RWPE1 (cell line): ENCODE measurements at places on chromosomes 2 and 18.
A peak's percentile ranks its signal among the peaks of the same experiment; 100 is the strongest.

- DNase-seq, result no peak
These were observed 411.1 kb downstream of the NRXN1 start for GRCh38 chr2:50620783-50621182.

DNA sequence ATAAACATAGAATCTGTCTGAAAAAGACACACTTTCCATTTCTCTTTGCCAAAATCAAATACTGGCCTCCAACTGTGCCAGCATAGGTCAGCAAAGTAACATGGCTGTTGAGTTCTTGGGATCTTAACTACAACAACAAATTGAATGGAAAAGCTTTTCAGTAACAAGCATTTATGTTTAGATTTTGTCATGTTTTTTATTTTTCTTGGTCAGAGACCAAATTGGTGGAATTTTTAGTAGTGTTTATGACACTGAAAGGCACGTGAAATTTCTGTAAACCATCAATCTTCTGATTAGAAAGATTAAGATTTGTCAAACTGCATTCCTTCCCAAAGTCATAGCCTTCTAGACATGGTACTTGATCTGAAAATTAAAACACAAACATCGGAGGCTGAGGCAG is 77.6 kb downstream of the PDE1A start:
- DNase-seq, result no peak

GRCh38 chr2:241967467-241968144 is 98.1 kb downstream of the RTP5 start:
- DNase-seq, result no peak

DNA sequence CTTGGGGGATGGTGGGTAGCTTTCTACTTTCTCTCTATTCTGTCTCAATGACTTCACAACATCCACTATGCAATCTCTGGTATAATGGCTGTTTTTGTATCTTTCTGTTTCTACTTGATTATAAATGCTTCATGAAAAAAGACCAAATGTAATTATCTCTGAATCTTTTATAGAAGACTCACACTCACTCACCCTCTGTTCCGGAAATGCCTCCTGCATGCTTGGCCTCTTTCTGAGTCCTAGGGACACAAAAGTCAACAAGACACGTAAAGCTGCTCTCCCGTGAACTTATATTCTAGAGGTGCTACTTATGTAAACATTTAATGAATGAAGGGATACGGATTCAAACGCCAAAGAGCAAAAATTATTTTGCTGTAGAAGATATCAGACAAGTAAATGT is 502.2 kb upstream of the SOX11 start:
- DNase-seq, result no peak

DNA sequence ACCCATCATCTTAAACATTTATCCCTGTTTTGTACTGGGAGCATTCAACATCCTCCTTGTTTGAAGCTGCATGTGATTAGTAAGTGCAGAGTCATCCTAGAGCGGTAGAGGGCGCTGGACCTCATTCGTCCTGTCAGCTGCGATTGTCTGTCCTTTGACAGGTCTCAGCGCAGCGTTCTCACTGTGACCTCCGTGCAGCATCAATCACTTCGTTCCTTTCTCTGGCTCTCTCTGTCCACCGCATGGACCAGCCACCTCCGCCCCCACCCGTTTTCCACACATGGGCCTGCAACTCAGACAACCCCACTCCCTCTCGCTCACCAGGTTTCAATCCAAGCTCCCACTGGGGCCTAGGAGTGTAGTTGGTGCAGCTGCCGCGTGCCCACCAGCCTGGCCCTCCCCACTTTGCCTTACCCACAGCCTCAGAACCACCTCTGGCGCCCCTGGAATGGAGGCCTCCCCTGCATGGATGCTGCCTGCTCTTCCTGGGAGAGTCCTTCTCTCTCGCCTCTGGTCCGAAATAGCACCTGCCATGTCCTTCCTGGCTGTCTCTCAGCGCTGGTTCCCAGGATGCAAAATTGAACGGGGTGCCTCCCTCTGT is 90.5 kb downstream of the NDUFA10 start:
- DNase-seq, result peak; percentile 29

DNA sequence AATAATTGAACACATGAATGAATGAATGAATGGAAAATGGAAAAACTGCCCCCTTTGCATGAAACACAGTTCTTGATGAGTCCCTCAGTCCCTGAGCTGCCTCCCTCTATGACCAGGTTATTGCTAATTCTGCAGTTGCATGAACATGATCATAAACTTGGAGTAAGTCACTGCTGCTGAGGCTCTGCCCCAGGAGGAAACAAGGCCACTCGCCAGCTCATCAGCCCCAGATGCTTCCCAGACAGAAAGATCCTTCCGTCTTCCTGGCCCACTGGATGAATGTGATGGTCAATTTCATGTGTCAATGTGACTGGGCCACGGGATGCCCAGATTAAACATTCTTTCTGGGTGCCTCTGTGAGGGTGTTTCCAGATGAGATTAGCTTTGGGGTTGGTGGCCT is 16.4 kb downstream of the GPR45 start:
- DNase-seq, result no peak

DNA sequence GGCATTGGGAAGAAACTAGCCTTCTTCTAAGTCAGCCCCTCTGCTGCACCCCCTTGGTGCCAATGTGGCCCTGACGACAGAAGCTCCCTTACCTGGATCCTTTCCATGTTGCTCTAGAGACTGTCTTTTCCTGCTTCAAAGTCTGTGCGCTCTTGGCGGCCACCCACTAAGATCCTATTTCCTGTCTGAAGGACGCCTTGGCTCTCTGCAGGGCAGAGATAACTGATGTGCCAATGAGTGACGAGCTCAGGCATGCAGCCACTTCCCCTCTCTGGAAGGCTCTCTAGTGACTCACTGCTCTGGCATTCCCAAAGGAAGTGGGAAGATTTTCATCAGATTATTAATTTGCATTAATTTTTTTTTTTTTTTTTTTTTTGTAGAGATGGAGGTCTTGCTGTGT is 273.5 kb downstream of the CDH20 start:
- DNase-seq, result peak; percentile 88

GRCh38 chr2:96103187-96103601 is 13.2 kb downstream of the ADRA2B start:
- DNase-seq, result no peak

DNA sequence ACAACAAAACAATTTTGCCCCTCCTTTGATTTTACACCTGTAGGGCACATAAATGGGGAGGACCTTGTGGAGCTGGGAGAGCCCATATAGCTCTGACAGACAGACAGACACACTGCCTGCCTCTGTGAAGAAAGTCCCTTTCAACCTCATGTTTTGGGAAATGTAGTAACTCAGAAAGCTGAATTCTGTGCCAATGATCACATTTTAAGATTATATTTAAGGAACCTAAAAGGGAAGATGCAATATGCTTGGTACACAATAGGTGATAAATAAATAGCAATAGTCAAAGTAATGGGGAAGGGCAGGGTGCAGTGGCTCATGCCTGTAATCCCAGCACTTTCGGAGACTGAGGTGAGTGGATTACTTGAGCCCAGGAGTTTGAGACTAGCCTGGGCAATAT is 446.4 kb upstream of the ID2 start:
- no peak for DNase-seq

DNA sequence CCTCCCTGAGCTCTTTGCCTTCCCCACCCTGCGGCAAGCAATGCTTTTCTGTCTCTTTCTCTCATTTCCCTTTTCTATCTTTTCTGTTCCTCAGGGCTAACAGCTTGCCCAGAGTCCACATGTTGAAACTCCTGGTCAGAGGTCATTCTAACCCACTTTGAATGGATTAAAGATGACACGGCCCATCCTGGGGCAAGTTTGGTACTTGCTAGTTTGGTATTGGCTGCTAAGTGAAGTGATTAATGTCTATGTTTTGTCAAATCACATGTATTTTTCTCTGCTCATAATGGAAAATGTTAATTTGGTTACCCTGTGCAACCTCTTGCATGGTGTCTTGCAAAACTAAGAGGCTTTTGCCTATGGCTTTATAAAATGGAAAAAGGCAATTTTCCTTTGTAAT is 960.2 kb downstream of the CNTNAP5 start:
- peak; percentile 13 for DNase-seq

DNA sequence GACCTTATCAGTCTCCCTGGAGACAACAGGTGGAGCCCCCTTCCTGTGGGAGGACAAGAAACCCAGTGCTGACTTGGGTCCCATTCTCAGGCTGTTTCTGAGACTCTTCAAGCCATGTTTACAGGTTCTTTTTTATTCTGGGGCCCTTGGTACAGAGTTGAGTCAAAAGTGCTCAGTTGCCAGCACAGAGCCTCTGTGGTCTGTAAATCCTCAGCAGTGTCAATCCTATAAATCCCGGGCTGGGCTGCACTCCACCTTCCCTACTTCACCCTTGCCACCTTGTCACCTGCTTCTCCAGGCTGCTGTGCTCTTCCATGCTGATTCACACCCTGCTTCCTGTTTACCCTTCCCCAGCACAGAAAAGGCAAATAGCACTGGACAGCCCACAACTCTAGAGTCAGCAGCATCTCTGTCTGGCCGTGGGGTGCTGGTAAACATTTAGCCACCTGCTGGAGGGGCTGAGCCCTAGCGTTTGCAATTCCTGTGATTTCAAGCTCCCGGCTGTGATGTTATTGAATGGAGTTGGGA is 74.7 kb downstream of the TNFRSF11A start:
- no peak for DNase-seq

DNA sequence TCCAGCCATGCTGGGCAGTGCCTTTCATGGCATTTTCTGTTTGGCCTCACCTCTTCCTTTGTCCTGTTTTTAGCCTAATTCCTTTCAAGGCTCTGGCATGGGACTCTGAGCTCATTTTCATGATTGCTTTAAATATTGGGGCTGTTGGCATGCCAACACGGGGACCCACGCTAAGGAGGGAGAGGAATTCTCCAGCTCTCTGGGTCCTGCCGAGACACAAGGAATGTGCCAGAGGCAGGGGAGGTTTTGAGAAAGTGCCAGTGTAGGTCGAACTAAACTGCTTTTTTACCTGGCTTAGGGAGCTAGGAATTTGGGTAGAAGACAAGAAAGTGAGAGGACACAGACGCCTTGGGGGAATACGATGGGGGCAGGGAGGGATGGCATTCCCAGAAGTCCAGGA is 42.3 kb downstream of the RPL37A start:
- DNase-seq, result no peak

DNA sequence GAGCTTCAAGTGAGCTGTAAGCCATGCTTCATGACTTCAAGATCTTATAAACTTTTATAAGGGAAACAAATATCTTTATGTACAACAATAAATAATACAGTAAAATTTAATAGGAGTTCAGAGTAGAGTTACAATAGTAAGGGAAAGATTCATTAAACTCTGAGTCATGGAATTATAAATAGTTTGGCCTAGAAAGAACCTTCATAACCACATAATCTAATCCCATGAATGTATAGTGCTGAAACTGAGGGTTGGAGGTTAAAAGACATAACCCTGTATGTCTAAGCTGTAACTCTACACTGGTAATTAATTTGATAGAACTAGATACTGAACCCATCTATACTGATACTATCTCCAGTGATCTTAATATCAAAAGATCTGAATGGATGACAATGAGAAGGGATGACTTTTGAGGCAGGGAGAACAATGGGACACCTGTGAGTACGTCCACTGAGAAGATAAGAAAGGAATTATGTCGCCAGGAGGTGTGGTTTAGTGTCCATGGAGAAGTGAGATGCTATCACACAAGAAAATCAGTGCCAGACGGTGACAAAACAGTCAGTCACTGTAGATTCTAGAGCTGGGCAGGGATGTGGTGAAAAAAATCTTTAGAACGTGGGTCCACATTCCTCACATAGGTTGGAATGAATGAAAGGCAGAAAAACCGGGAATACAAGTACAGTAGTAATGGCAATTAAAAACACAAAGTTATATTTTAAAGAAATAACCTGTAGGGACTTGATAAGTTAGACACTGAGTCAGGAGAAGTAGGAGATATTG is 1.1 kb downstream of the IL1F10 start:
- DNase-seq, result peak; percentile 62

GRCh38 chr2:192783643-192784042 is 588.9 kb upstream of the TMEFF2 start:
- no peak for DNase-seq

DNA sequence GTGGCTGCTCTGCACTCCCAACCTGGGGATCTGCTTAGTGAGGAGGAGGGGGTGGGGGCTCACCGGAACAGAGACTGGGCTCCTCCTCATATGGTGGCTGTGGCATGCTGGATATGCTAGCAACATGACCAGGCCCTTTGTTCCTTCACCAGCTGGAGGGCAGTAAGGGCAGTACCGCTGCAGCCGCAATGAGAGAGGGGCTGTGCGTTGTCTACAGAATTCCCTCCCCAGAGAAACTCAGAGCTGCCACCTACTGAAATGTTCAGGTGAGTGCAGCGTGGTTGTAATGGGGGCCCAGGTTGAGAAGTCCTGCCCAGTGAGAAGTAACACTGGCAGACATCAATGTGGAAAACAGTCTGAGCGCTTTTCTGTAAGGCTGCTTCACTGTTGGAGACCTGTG is 1211.9 kb upstream of the NXPH2 start:
- DNase-seq, result no peak

- no peak for DNase-seq
These were observed 70.5 kb downstream of the FMNL2 start for GRCh38 chr2:152405206-152406118.

DNA sequence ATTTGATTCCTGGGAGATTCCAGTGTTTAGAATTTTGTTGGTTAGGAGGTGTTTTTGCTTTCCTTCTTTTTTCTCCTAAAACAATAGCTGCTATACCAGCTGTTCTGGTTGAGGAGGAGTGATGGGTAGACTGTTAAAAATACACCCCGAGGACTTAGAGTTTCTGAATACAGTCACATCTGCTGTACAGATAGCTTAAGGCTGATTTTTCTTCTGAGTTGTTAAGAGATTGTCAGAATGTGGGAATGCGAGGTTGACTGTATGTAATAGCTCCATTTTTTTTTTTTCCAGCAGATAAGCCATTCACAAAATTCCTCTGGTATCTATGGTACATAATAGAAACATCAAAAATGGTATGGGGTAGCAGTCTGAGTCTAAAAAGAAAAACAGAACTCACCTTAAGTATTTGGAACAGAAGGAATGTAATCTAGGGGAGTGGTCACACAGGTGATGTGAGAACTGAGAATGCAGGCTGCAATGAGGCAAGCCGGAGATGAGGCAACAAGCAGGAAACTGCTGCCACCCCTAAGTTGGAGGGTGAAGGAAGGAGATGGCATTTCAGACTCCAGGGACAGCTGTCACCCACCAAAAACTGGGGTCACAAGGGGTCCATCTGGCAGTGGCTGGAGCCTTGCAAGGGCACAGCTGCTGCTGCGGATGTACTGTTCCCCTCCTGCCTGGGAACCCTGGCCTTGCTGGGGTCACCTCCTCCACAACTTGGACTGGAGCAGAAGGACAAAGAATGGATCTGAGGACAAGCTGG is 2.4 kb downstream of the DGKD start:
- no peak for DNase-seq

DNA sequence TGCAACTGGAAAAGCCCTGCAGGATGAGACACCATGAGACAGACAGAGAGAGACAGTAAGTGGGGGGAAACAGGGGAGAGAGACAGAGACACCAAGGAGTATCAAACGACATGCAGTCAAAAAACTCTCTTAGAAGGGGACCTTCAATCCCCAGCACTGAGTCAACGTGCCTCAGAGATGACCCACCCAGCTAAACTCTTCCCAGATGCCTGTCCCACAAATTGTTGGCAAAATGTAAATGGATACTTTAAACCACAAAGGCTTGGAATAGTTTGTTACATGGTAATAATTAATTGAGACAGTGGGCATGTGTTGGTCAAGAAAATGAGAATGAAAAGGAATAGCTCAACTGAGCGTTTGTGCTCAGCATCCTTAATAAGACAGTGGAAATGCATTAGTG is 98.3 kb downstream of the GRB14 start:
- no peak for DNase-seq
